Prostate gland (tissue), 2 donors: ENCODE measurements at places on chromosomes 7 and 10. TPM values are rescaled to one million over a fixed set of nuclear protein-coding genes. Genes with fewer than 3 reads are reported as not detected.

DNA sequence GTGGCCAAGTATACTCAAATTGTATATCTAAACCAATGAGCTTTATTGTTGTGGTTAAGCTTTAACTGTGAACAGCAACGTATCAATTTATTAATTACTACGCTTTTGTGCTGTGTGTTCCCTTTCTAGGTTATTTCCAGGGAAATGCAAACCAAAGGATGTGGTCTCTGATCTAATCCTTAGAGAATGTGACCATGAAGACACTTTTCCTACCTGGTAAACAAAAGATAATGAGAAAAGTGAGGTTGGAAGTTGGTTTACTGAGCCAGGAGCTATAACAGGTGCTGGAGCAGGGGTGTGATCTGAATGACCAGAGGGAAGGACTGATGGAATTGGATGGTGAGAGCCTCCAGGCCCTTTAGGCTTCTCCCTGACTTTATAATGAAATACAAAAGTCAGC is 25.4 kb upstream of the CALU start:
- H3K4me3 ChIP-seq: no peak overlapping the region
- no peaks in the 10 kb centered on the region for H3K4me1 ChIP-seq
- no peaks in the 10 kb centered on the region for H3K36me3 ChIP-seq
- H3K27me3 ChIP-seq: no peaks in the 10 kb centered on the region
- no peak overlapping the region for H3K27ac ChIP-seq
- DNase-seq: no peak

DNA sequence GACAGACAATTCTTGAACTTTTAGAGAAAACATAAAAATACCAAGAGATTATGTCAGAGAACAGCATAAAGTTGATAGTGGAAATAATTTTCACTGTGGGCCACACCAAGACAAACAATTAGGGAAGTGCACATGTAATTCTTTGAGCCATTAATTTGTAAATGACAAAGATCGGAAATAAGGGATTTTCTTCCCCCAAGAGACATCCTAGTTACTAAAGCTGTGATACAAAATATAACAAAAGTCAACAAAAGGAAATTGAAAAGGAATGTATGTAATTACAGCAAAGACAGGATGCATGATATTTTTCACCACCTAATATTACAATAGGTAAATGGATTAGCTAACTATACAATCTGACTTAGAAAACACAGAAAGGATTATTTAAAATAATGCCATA is 12.4 kb upstream of the LRRC72 start:
- no peak for DNase-seq
- H3K4me3 ChIP-seq: no peak overlapping the region
- no peak overlapping the region for H3K27ac ChIP-seq
- no peaks in the 10 kb centered on the region for H3K4me1 ChIP-seq

- no peaks in the 10 kb centered on the region for H3K36me3 ChIP-seq
- no peak for DNase-seq
- H3K27me3 ChIP-seq: no peaks in the 10 kb centered on the region
- H3K4me1 ChIP-seq: peaks cover 19% of the 10 kb centered on the region
- no peak overlapping the region for H3K4me3 ChIP-seq
Observed at GRCh38 chr10:14550471-14550981, 219.8 kb upstream of the FRMD4A start.

Gene HILPDA
- 41.5 TPM for total RNA-seq

DNA sequence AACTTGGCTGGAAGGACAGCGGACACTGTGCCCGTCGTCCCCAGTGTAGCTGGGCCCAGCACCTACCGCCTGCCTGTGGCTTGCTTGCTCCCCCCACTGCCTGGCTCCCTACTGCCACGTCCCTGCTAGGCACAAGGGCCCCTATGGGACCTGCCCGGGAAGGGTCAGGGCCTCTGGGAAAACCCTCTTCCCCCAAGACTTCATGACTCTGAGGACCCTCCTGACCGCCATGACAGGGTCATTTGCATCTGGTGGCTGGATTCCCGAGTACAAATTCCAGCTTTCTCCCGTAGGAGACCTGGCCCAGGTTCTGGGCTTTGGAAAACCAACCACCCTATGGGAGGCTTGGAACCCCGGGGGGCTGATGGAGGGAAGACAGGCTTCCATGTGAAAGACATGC is 1.4 kb upstream of the MMD2 start:
- H3K4me3 ChIP-seq: no peak overlapping the region
- peaks cover 3% of the 10 kb centered on the region for H3K4me1 ChIP-seq
- no peak for DNase-seq
- no peak overlapping the region for H3K27ac ChIP-seq

- H3K27me3 ChIP-seq: no peaks in the 10 kb centered on the region
- no peak overlapping the region for H3K4me3 ChIP-seq
- no peaks in the 10 kb centered on the region for H3K4me1 ChIP-seq
- DNase-seq: no peak
- H3K27ac ChIP-seq: no peak overlapping the region
- H3K36me3 ChIP-seq: no peaks in the 10 kb centered on the region
Observed at GRCh38 chr10:29023678-29024077, 265.2 kb upstream of the LYZL1 start.

Gene ANKRD30A
- 1.5 TPM for total RNA-seq

GRCh38 chr7:42224391-42225003 is 12.5 kb downstream of the GLI3 start:
- no peak overlapping the region for H3K4me3 ChIP-seq
- H3K27ac ChIP-seq: no peak overlapping the region
- DNase-seq: no peak
- no peaks in the 10 kb centered on the region for H3K4me1 ChIP-seq
- H3K36me3 ChIP-seq: no peaks in the 10 kb centered on the region

- no peaks in the 10 kb centered on the region for H3K27me3 ChIP-seq
- no peak for DNase-seq
- no peak overlapping the region for H3K4me3 ChIP-seq
- no peak overlapping the region for H3K27ac ChIP-seq
Observed at GRCh38 chr7:157357129-157358040, 20.6 kb downstream of the DNAJB6 start.

GRCh38 chr10:23630885-23631284 is 192.0 kb downstream of the OTUD1 start:
- no peak for DNase-seq
- H3K4me1 ChIP-seq: no peaks in the 10 kb centered on the region

Gene PRLHR
- total RNA-seq: not detected

Gene HECW1
- 10.3 TPM for total RNA-seq

DNA sequence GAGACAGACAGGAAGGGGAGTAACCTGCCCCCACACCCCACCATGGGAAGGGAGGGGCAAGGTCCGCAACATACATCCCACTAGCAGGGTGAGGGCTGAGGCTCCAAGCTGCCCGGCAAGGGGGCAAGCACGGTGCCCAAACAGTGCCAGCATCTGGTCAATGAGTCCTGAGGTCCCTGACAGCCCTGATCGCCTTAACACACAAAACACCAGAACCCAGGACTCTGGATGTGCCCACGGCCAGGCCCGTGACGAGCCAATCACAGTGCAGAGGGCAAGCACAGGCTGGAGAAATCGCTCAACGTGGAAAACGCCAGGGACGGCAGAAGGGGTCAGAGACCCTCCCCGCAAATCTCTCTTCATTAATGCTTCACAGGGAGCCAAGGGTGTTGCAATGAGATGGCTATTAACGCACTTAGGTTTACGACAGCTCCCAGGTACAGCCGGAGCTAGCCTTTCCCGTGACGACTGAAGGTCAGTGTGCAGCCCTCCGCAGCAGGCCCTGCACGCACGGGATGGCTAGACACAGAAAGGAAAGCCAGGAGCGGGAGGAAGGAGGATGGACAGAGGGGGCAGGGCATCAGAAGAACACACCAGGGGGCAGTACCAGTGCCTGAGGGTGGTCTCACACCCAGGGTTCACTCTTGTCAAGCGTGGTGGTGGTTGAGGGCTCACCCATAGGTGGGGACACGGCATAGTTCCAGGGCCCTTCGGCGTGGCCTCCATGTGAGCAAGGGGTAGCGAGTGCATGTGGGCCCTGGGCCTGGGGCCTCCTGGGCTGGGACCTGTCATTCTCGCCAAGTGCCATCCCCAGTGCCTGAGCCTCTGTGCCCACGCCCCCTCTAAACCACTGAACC is 220.5 kb downstream of the MAD1L1 start:
- H3K4me3 ChIP-seq: no peak overlapping the region
- no peaks in the 10 kb centered on the region for H3K36me3 ChIP-seq
- no peaks in the 10 kb centered on the region for H3K4me1 ChIP-seq
- DNase-seq: no peak
- H3K27ac ChIP-seq: no peak overlapping the region
- H3K27me3 ChIP-seq: no peaks in the 10 kb centered on the region

DNA sequence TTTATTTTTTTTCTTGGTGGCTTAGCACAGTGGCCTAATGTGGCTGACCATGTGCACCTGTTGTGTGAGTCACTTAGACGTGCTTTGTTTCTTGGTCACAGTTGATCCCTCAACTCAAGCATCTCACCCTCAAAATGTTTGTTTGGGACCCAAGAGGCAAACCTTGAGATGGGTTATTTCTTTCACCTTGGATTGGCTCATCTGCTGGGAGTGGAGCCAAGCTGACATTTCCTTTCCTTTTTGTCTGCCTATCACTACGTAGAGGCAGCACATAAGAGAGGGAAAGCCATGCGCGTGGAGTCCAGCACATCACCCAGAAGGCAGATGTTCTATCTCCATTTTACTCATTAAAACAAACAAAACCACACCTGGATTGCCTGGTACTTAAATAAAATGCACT is 6.4 kb upstream of the PRKCQ start:
- no peaks in the 10 kb centered on the region for H3K4me1 ChIP-seq
- no peaks in the 10 kb centered on the region for H3K27me3 ChIP-seq
- no peak overlapping the region for H3K27ac ChIP-seq
- no peak for DNase-seq
- H3K36me3 ChIP-seq: no peaks in the 10 kb centered on the region
- H3K4me3 ChIP-seq: no peak overlapping the region

- H3K27ac ChIP-seq: no peak overlapping the region
- no peak for DNase-seq
- H3K36me3 ChIP-seq: no peaks in the 10 kb centered on the region
- H3K27me3 ChIP-seq: no peaks in the 10 kb centered on the region
Observed at GRCh38 chr10:4397337-4397736, 428.7 kb upstream of the AKR1E2 start.
